Upper lobe of left lung (tissue), 6 donors: ENCODE measurements at places on chromosomes 4 and X. TPM values are rescaled to one million over a fixed set of nuclear protein-coding genes. Genes with fewer than 3 reads are reported as not detected.

DNA sequence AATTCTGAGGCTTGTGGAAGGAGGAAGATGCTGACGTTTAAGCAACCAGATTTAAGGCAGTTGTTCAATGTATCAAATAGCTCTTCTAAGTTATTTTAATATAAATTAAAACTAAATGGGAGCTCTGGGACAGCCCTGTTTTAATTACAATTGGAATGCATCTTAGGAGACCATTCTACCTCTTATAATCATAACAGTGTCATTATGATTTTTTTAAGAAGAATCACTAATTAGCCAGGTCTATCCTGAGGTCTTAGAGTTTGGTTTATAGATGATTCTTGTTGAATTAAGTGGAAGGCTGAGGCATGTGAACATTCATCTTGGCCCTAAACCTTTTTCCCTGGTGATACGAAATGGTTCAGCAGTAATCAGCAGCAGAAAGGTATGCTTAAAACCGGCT is 113.4 kb downstream of the CEP135 start:
- no peak for DNase-seq

GRCh38 chr4:166432842-166433241 is 559.8 kb downstream of the TLL1 start:
- DNase-seq: no peak

- DNase-seq: no peak
These were observed 409 bp downstream of the UGDH start for GRCh38 chr4:39526765-39527295.

- DNase-seq: no peak
These were observed 40.9 kb downstream of the GK2 start for GRCh38 chr4:79367096-79367495.

DNA sequence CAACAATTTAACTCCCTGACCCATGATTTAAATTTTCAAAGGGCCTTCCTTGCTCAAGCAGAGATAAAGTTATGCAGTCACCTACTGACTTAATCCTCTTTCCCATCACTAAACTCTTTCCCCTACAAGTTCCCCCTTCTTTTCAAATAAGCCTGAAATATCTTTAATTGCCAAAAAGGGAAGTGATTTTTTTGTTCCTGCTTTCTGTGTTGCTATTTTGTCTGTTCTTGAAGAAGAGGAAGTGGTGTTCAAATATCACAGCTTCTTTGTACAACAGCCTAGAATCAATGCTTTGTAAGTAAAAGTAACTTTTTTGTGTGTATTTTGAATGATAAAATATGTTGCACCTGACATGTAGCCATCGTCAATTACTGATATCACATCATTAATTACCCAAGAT is 595.9 kb downstream of the CENPC start:
- DNase-seq: no peak

Gene FGF16
- total RNA-seq: not detected

Gene BCORL1
- 17.8 TPM for total RNA-seq

Gene ASB11
- not detected for total RNA-seq

DNA sequence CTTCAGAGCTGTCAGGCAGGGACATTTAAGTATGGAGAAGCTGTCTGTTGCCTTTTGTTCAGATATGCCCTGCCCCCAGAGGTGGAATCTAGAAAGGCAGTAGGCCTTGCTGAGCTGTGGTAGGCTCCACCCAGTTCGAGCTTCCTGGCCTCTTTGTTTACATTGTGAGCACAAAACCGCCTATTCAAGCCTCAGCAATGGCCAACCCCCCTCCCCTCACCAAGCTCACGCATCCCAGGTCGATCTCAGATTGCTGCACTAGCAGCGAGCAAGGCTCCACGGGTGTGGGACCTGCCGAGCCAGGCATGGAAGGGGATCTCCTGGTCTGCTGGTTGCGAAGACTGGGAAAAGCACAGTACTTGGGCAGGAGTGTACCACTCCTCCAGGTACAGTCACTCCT is 59.3 kb downstream of the ZNF674 start:
- no peak for DNase-seq

Gene PAGE1
- not detected for total RNA-seq

- DNase-seq: no peak
These were observed 8.1 kb downstream of the CSAG1 start for GRCh38 chrX:152725409-152725808.

DNA sequence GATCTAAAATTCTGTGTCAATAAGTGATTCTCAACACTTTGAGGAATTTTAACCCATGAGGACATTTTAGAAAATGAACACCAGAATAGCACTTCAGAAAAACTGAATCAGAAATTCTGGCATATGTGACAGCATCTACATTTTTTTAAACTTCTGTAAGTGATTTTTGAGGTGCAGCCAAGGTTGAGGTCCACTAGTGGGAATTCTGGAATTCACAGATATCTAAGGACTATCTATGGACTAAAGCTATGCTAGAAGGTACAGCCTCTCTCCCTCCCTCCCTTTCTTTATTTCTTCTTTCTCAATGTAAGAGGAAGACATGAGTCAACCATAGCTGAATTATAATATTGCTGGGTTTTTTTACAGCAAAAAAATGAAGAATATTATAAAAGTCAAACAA is 508.2 kb upstream of the ATOH1 start:
- no peak for DNase-seq

GRCh38 chr4:155377276-155377675 is 511 bp upstream of the MAP9 start:
- DNase-seq: no peak

- no peak for DNase-seq
These were observed 515.8 kb downstream of the RAB28 start for GRCh38 chr4:12968345-12968744.

Gene ERAS
- not detected for total RNA-seq

Gene MMRN1
- total RNA-seq: 18.2 TPM

- DNase-seq: no peak
These were observed 113.5 kb upstream of the BEND4 start for GRCh38 chr4:42265782-42266602.

- DNase-seq: no peak
These were observed 123.8 kb upstream of the DDIT4L start for GRCh38 chr4:100314057-100314456.

DNA sequence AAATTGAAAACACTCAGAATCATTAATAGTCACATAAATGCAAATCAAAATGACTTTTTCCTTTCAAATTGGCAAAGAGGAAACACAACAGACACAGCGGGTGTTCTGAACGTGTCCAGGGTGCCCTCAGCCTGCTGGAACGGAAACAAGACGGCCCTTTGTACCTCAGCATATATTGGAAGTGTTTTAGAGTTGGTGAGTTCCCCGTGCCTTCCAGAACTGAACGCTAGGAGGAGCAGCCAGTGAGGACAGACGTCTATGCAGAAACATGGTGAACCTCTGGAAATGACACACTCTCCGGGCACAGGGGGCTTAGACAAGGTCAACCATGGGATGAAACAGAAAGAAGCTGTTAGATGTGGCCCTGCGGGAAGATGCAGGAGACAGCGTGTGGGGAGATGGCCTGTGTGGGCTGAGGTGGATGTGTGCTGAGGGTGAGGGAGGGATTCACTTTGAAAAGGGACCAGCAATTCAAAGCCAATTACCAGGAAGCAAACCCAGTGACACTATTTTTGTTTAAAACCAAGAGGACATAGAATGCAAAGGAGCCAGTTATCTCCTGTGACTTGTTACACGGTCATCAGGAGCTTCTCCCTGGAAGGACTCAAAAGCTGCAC is 40.4 kb downstream of the RNF212 start:
- no peak for DNase-seq

Gene SSX2B
- not detected for total RNA-seq

- DNase-seq: no peak
These were observed 57.3 kb upstream of the FGF16 start for GRCh38 chrX:77389891-77390290.

GRCh38 chr4:151304755-151305154 is 20.6 kb downstream of the SH3D19 start:
- DNase-seq: no peak
